ENCODE measurements at places on chromosomes 11 and 22.

GRCh38 chr11:11789735-11790369 lies 51.9 kb upstream of the USP47 start:
- no peak for DNase-seq

DNA sequence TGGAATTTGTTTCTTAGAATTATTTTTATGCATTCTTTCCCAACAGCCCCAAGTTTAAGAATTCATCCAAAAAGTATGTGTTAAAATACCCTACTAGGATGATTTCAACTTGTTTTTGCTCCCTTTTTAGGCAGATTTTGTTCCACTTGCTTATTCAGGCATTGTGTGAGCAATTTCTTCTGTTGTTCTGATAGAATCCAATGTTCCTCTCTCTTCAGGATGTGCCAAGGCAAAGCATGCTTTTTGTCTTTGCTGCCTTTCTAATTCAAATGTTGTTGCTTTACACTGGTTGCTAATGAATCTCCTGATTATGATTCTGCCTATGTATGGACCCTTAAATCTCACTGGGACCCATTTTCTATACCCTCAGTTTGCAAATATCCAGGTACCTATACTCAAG lies 131.2 kb upstream of the ARHGAP42 start:
- DNase-seq = no peak

- no peak for DNase-seq
These were observed 644 bp downstream of the TMEM134 start for GRCh38 chr11:67468456-67468758.

DNA sequence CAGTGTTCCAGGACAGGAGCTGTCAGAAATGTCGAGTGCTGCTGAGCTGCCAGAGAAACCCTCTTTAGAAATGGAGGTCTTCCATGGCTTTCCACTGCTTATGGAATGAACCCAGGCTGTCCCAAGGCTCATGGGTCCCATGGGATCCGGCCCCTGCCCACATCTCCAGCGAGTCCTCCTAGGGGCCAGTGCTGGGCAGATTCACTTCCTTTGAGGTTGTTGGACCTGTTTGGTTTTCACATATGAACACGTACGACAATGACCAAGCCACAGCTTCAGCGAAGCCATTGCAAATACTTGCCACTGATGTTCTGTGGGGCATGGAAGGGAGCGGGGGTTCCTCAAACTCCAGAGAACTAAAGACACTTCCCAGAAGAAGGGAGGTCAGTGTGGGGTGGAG lies 483.3 kb downstream of the TBC1D22A start:
- no peak for DNase-seq

GRCh38 chr22:50118557-50119168 lies 28.9 kb downstream of the MOV10L1 start:
- DNase-seq = no peak
